Activated naive CD8-positive, alpha-beta T cell treated with anti-CD3 and anti-CD28 coated beads, Interleukin-2, amount 10 ng/mL, durations not matched to agents 7 days and 5 days (primary cell): ENCODE measurements at places on chromosomes 7 and 10.

DNA sequence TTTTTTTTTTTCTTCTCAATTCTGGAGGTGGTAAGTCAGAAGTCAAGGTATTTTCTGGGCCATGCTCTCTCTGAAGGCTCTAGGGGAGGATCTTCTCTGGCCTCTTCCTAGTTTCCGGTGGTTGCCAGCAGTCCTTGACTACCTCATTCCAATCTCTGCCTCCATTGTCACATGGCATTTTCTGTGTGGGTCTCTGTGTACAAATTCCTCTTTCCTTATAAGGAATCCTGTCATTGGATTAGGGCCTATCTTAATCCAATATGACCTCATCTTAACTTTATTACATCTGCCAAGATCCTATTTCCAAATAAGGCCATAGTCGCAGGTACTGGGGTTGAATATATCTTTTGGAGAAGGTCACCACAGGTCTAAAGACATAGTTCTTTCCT lies 129.3 kb upstream of the PRR15 start:
- H3K27ac ChIP-seq, result no peak overlapping the region
- H3K4me1 ChIP-seq, result peaks cover 7% of the 10 kb centered on the region
- no peaks in the 10 kb centered on the region for H3K36me3 ChIP-seq
- no peaks in the 10 kb centered on the region for H3K27me3 ChIP-seq
- H3K4me3 ChIP-seq, result no peak overlapping the region

GRCh38 chr10:61163403-61163802 lies 219.4 kb upstream of the RHOBTB1 start:
- no peak for DNase-seq
- H3K36me3 ChIP-seq, result no peaks in the 10 kb centered on the region
- H3K27me3 ChIP-seq, result no peaks in the 10 kb centered on the region

DNA sequence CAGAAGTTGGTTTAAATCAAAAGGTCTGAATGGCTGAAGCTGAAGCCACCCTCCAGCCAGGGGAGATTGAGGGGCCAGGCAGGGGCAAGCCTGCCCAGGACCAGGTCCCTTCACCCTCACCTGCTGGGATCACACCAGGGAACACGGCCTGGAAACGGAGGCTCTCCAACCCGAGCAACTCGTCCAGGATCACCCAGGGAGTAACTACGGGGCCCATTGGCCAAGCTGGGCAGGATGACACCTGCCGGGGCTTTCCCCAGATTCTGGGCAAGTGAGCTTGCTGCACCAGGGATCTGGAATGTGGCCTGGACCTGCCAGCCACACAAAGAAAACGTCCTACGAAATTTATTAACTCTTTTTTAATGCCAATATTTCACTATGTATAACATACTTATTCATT lies 30.4 kb upstream of the PPP2R2D start:
- H3K36me3 ChIP-seq, result no peaks in the 10 kb centered on the region
- H3K4me1 ChIP-seq, result peaks cover 3% of the 10 kb centered on the region
- no peak overlapping the region for H3K4me3 ChIP-seq
- H3K27me3 ChIP-seq, result peaks cover 8% of the 10 kb centered on the region

- no peaks in the 10 kb centered on the region for H3K27me3 ChIP-seq
- no peak overlapping the region for H3K4me3 ChIP-seq
- DNase-seq, result no peak
- no peaks in the 10 kb centered on the region for H3K36me3 ChIP-seq
- no peak overlapping the region for H3K27ac ChIP-seq
- H3K4me1 ChIP-seq, result no peaks in the 10 kb centered on the region
Measured at GRCh38 chr7:51593628-51594027, 277.0 kb upstream of the COBL start.

GRCh38 chr10:77965294-77965693 lies 38.7 kb upstream of the DLG5 start:
- no peak for DNase-seq
- H3K4me1 ChIP-seq, result no peaks in the 10 kb centered on the region
- no peak overlapping the region for H3K27ac ChIP-seq
- no peaks in the 10 kb centered on the region for H3K27me3 ChIP-seq
- H3K36me3 ChIP-seq, result peaks cover 3% of the 10 kb centered on the region

DNA sequence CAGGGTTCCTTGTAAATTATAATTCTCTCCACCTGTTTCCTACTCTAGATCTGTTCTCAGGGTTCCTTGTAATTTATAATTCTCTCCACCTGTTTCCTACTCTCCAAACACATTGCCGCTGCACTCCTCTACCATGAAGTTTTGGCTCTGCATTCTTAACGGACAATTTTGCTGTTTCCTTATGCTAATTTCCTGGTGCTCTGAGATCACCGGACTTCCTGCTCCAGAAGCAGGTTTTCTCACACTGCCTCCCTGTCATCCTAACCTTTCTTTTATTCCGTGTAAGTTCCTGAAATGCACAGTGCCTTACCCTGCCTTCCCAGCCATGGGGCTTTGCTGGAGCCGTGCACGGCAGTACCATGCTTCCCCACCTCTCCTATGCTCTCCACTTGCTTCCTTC lies 256.8 kb downstream of the PLXNA4 start:
- DNase-seq, result no peak
- peaks cover 35% of the 10 kb centered on the region for H3K27me3 ChIP-seq
- peaks cover 33% of the 10 kb centered on the region for H3K4me1 ChIP-seq
- H3K27ac ChIP-seq, result peak overlapping the region; percentile 31
- peak overlapping the region; percentile 81 for H3K4me3 ChIP-seq

- H3K36me3 ChIP-seq, result peaks cover 5% of the 10 kb centered on the region
- no peaks in the 10 kb centered on the region for H3K27me3 ChIP-seq
- H3K27ac ChIP-seq, result no peak overlapping the region
- H3K4me1 ChIP-seq, result peaks cover 55% of the 10 kb centered on the region
- H3K4me3 ChIP-seq, result no peak overlapping the region
Measured at GRCh38 chr7:8128449-8129317, 133.3 kb downstream of the ICA1 start.

DNA sequence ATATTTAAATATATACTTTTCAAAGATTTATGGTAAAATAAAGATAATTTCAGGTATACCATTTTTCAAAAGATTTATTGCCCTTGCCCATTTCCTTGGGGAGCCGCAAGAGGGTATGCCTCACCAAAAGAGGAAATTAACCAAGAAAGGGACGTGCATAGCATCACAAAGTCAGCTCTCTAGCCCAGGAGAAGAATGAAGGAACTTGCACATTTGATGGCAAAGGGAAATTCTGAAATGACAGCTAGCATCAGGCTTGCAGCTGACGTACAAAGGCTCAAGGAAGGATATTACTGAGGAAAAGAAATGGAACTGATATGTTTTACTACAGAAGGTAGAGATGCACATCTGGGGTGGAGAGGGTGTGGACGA lies 93.6 kb upstream of the RSU1 start:
- peaks cover 9% of the 10 kb centered on the region for H3K36me3 ChIP-seq
- H3K4me3 ChIP-seq, result no peak overlapping the region
- peak overlapping the region; percentile 50 for H3K27ac ChIP-seq
- H3K4me1 ChIP-seq, result peaks cover 18% of the 10 kb centered on the region

GRCh38 chr7:93566876-93567275 lies 7.6 kb downstream of the CALCR start:
- no peak for DNase-seq
- H3K4me1 ChIP-seq, result no peaks in the 10 kb centered on the region
- H3K27ac ChIP-seq, result no peak overlapping the region
- H3K4me3 ChIP-seq, result no peak overlapping the region

- peak overlapping the region; percentile 54 for H3K27ac ChIP-seq
- H3K36me3 ChIP-seq, result peaks cover 18% of the 10 kb centered on the region
- peaks cover 37% of the 10 kb centered on the region for H3K4me1 ChIP-seq
Measured at GRCh38 chr10:69201045-69201444, 19.1 kb upstream of the HKDC1 start.

- H3K27ac ChIP-seq, result no peak overlapping the region
- H3K4me1 ChIP-seq, result no peaks in the 10 kb centered on the region
- no peaks in the 10 kb centered on the region for H3K36me3 ChIP-seq
- no peak for DNase-seq
- peaks cover 3% of the 10 kb centered on the region for H3K27me3 ChIP-seq
- H3K4me3 ChIP-seq, result no peak overlapping the region
Measured at GRCh38 chr10:76995023-76995422, 642.6 kb downstream of the KCNMA1 start.

GRCh38 chr10:83433705-83434104 lies 705.6 kb upstream of the GHITM start:
- H3K4me3 ChIP-seq, result no peak overlapping the region
- H3K36me3 ChIP-seq, result no peaks in the 10 kb centered on the region
- no peak overlapping the region for H3K27ac ChIP-seq
- H3K27me3 ChIP-seq, result no peaks in the 10 kb centered on the region

DNA sequence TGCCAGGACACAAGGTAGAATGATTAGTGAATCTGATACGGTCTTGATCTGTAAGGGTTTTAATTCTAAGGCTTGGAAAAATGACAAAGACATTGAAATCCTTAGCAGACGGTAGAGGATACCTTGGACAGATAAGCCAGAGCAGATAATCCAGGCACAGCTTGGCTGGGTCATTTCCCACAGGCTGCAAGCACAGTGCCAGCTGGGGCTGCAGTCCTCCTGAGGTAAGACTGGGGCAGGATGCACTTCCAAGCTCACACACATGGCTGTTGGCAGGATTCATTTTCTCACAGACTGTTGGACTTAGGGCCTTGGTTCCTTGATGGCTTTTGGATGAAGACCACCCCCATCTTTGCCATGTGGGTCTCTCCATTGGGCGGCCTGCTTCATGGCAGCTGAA lies 63.2 kb upstream of the BMPER start:
- DNase-seq, result no peak
- H3K4me1 ChIP-seq, result no peaks in the 10 kb centered on the region

- H3K27ac ChIP-seq, result no peak overlapping the region
- H3K36me3 ChIP-seq, result no peaks in the 10 kb centered on the region
- no peak overlapping the region for H3K4me3 ChIP-seq
- H3K27me3 ChIP-seq, result peaks cover 4% of the 10 kb centered on the region
- no peak for DNase-seq
Measured at GRCh38 chr10:47062441-47063200, 151.4 kb downstream of the PTPN20 start.

GRCh38 chr7:68622500-68622899 lies 975.8 kb upstream of the AUTS2 start:
- H3K4me3 ChIP-seq, result no peak overlapping the region
- no peak overlapping the region for H3K27ac ChIP-seq
- H3K4me1 ChIP-seq, result no peaks in the 10 kb centered on the region
- no peak for DNase-seq
- H3K36me3 ChIP-seq, result no peaks in the 10 kb centered on the region

- H3K36me3 ChIP-seq, result no peaks in the 10 kb centered on the region
- no peak overlapping the region for H3K27ac ChIP-seq
- no peak overlapping the region for H3K4me3 ChIP-seq
- DNase-seq, result no peak
- H3K27me3 ChIP-seq, result no peaks in the 10 kb centered on the region
Measured at GRCh38 chr7:102916426-102916825, 3.6 kb downstream of the LRRC17 start.

DNA sequence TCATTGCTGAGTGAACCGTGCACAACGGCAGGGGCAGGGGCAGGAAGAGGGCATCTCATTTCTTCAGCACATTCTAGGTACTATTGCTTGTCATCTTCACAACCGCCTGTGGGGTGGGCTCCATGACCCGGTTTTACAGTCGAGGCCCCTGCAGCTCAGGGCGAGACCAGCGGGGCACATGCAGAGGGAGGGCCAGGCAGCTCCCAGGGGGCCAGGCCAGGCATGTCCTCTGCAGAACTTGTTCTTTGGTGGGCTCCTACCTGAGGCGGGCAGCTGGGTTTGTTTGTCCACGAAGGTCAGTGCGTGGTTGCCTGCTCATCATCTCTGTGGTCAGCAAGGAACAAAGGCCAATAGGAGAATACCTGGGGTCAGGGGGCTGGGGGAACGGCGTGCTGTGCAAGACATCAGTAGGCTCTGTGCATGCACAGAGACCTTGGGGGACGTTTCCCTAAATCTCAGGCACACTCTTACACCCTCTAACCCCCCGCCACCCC lies 75.1 kb upstream of the LEP start:
- H3K4me3 ChIP-seq, result no peak overlapping the region
- H3K4me1 ChIP-seq, result peaks cover 6% of the 10 kb centered on the region
- DNase-seq, result no peak
- H3K36me3 ChIP-seq, result no peaks in the 10 kb centered on the region

DNA sequence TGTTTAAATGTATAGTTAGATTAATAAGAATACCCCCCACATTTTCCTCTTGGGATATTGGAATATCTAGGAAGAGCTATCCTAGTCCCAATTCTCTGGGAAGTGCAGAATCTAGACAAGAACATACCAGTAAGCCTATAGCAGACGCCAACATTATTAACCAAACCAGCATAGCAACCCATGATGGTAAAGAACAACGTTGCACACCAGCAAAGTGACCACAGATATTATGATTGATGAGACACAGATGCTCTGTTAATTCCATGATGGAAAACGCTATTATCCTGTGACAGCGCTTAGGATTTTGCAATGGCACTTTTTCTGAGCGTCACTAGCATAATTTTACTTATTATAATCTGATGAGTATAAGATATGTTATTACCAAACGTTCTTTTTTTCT lies 603.1 kb upstream of the PCDH15 start:
- H3K36me3 ChIP-seq, result no peaks in the 10 kb centered on the region
- H3K27me3 ChIP-seq, result no peaks in the 10 kb centered on the region
- no peak overlapping the region for H3K4me3 ChIP-seq
- no peak for DNase-seq
- no peaks in the 10 kb centered on the region for H3K4me1 ChIP-seq

DNA sequence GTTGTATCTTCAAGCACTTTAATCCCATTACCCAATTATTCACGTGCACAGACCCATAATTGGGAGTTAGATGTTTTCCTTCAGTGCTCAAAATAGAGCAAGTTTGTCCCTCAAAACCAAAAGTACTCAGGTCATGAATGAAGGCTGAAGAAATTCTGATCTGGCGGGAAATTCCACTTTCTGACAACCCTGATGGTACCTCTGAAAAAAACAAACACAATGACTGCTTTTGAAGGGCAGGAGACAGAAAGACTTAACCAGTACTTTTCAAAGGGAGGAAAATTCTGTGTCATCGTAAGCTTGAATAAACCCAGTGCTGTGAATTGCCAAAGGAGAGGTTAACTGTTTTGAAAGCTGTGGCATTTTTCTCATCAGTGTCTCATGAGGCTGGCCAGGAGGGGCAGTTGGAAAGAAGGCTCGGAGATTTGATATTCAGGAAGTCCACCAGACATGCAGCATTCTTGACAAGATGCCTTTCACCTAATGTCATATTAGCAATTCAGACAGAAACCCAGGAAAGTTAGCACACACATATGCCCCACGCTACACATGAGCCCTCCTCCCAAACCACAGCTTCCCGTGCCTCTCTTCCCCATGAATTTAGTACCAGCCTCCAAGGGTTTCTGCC lies 347.0 kb downstream of the KCNMA1 start:
- no peak overlapping the region for H3K4me3 ChIP-seq
- no peaks in the 10 kb centered on the region for H3K36me3 ChIP-seq
- peaks cover 14% of the 10 kb centered on the region for H3K27me3 ChIP-seq
- DNase-seq, result no peak

GRCh38 chr10:78297997-78298396 lies 264.3 kb downstream of the RPS24 start:
- peaks cover 2% of the 10 kb centered on the region for H3K27me3 ChIP-seq
- peaks cover 2% of the 10 kb centered on the region for H3K36me3 ChIP-seq

- H3K27me3 ChIP-seq, result no peaks in the 10 kb centered on the region
- no peaks in the 10 kb centered on the region for H3K4me1 ChIP-seq
- no peak for DNase-seq
- H3K36me3 ChIP-seq, result no peaks in the 10 kb centered on the region
Measured at GRCh38 chr7:78873117-78873516, 580.4 kb downstream of the MAGI2 start.
